ENCODE measurements at places on chromosomes 4 and X. TPM values are rescaled to one million over a fixed set of nuclear protein-coding genes. Genes with fewer than 3 reads are reported as not detected.

TEX13D gene
- polyA plus RNA-seq, result not detected

HSFX3 gene
- polyA plus RNA-seq, result not detected

PNMA6F gene
- not detected for polyA plus RNA-seq

TCEAL6 gene
- not detected for polyA plus RNA-seq

HTT gene
- 11.6 TPM for polyA plus RNA-seq

ADGRL3 gene
- polyA plus RNA-seq, result 0.46 TPM

ZFP42 gene
- polyA plus RNA-seq, result not detected

CCDC149 gene
- polyA plus RNA-seq, result 4.8 TPM

DSPP gene
- not detected for polyA plus RNA-seq

ZNF711 gene
- 2.9 TPM for polyA plus RNA-seq

STATH gene
- polyA plus RNA-seq, result not detected

FRG2 gene
- not detected for polyA plus RNA-seq

KLB gene
- not detected for polyA plus RNA-seq

IL15 gene
- polyA plus RNA-seq, result 5.0 TPM

PWWP3B gene
- polyA plus RNA-seq, result not detected

EMCN gene
- not detected for polyA plus RNA-seq

SASH3 gene
- not detected for polyA plus RNA-seq

SPANXN4 gene
- polyA plus RNA-seq, result not detected

SYP gene
- 0.05 TPM for polyA plus RNA-seq

GIMD1 gene
- 0.07 TPM for polyA plus RNA-seq

MAP9 gene
- 3.2 TPM for polyA plus RNA-seq

RAB41 gene
- polyA plus RNA-seq, result not detected

GYG2 gene
- 9.6 TPM for polyA plus RNA-seq

DRP2 gene
- 7.9 TPM for polyA plus RNA-seq

ZMYM3 gene
- polyA plus RNA-seq, result 28.1 TPM

ADAMTS3 gene
- 0.66 TPM for polyA plus RNA-seq

FAM200B gene
- 18.5 TPM for polyA plus RNA-seq

STS gene
- polyA plus RNA-seq, result 2.6 TPM

AREG gene
- 0.30 TPM for polyA plus RNA-seq

UGT2B10 gene
- polyA plus RNA-seq, result not detected

MAGEA2 gene
- not detected for polyA plus RNA-seq

TRMT2B gene
- 7.7 TPM for polyA plus RNA-seq

LRP2BP gene
- 0.06 TPM for polyA plus RNA-seq

SYNPO2 gene
- polyA plus RNA-seq, result 0.89 TPM

TMEM271 gene
- polyA plus RNA-seq, result not detected

CCDC120 gene
- polyA plus RNA-seq, result 2.2 TPM

F11 gene
- polyA plus RNA-seq, result not detected

ITIH6 gene
- not detected for polyA plus RNA-seq
